ENCODE measurements at places on chromosomes 12 and 14.

DNA sequence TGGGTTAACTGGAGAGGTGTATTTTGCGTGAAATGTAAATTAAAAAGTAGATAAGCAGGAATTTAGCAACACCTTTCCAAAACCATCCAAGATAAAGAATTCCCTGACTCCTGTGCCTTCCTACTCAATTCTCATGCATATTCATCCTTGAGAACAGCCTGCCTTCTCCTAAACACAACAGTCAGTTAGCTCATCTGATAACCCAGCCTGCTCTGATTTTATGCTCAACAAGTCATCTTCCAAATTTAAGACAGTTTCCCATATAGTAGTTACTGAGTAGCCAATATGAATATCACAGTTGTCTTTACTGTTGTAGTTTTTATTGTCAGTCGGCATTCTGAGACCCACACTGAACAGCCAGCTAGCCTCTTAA is 27.1 kb downstream of the CPNE8 start:
- no peak for DNase-seq

DNA sequence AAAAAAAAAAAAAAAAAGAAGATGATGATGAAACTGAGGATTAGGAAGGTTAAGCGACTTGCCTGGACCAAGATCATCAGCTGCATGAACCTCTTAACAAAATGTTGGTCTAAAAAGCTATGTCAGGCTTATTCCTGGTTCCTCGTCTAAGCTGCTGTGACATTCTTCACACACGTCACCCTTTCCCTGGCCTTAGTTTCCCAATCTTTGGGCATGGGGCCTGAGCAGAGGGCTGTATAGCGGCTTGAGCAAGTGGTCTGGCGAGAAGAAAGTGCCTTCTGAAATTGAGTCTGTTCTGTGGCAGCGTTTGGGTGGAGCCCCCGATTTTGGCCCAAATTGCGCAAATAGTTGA is 58.7 kb upstream of the CCND2 start:
- DNase-seq, result no peak

- no peak for DNase-seq
These were observed 108.2 kb upstream of the ATF7IP start for GRCh38 chr12:14257303-14257733.

DNA sequence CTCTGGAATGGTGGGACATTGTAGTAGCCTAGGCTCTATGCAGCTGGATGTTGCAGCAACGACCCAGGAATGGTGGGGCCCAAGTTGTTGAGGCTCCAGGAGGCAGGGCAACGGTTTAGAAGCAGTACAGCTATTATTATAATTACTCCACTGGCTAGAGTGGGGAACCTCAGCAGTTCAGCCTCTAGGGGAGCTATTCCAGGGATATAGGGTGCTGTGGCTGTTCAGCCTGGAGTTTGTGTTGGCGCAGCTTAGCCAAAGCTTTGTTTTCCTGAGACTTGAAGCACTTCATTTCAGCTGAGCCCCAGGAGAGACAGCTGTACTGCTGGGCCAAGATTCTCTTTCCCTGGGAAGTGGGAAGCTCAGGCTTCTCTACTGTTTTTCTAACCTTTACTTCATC is 1023.0 kb upstream of the ATXN7L3B start:
- DNase-seq, result no peak

GRCh38 chr14:57578801-57579200 is 85.1 kb upstream of the CCDC198 start:
- no peak for DNase-seq

DNA sequence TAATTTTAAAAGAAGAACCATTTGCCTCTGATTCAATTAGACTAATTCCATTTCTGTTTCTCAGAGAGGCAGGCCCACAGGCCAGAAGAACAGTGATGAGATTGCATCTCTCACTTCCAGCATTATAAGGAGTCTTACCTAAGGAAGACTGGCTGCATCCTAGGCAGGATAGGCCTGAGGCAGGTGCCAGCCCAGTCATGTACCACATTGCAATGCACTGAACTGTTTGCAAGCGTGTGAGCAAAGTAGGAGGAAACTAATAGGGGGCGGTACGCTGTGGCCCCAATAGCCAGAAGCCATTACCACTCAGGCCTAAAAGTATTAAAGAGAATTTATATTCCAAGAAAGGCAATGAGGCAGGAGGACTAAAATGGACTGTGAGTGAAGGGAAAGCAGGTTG is 12.1 kb upstream of the CNIH1 start:
- DNase-seq, result no peak

DNA sequence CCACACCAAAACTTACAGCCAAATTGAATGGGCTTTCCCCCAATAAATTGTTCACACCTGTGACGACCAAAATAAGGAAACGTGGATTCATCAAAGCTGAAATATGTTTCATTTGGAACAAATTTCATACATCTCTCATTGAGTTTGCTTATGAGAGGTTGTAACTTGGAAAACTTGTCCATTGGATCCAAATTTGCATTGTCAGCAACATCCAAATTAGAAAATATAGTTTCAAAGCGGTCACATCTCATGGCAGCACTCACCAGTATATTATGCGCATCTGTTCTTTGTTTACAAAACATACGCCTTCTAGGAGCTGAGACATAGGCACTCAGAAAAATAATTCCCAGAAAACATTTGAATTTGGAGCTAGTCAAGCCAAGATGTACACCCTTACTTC is 1028.2 kb upstream of the USP15 start:
- no peak for DNase-seq

DNA sequence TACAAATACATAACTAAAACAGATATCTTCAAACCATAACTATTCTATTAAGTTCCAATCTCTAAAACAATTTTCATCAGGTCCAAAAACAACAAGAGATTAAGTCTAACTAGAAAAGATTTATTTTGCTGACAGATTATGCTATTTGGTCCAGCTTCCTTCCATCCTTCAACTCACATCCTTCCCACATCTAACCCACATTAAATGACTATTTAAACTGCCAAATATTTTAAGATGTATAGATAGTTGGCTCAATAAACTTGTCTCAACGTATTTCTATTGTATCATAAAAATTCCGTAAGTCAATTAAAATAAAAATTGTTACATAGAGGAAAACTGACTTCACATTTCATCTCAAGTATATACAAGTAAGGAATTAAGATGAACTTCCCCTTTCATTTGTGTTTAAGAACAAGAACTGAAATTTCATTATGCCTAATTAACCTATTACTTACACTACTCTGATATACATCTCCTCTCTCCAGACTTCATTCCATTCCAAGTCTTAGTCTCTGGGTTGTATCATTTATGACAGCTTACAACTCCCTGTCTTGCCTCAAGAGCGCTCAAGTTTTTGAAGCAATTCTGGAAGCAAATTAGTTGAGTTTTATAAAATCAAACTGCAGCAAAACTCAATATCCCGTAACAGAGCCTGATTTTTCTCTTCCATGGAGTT is 25.4 kb downstream of the PAWR start:
- DNase-seq, result no peak

DNA sequence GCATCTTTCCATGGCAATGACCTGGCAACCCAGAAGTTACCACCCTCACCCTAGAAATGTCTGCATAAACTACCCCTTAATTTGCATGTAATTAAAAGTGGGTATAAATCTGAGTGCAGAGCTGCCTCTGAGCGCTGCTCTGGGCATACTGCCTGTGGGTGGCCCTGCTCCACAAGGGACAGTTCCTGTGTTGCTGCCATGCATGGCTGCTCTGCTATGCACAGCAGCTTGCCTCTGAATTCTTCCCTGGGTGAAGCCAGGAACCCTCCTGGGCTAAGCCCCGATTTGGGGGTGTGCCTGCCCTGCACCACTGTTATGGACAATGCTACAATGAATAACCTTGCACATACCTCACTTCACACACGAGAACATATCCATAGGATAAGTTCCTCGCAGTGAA is 35.7 kb upstream of the GPR132 start:
- DNase-seq, result no peak

- DNase-seq, result no peak
These were observed 72.9 kb upstream of the BTG1 start for GRCh38 chr12:92218394-92219077.

GRCh38 chr12:93122569-93123091 is 193.5 kb upstream of the EEA1 start:
- DNase-seq, result no peak

- DNase-seq, result no peak
These were observed 174.7 kb upstream of the ALG10B start for GRCh38 chr12:38141861-38142260.

GRCh38 chr12:123972457-123973401 is at the start of the genes CCDC92 and ZNF664:
Gene CCDC92, minus strand, starts transcription at chr12:123972831. Its CDS starts 28,526 bp downstream, at chr12:123944305.
Gene ZNF664, plus strand, starts transcription at chr12:123973215. Its CDS starts 38,930 bp downstream, at chr12:124012145.
- peak; percentile 97 for DNase-seq

- no peak for DNase-seq
These were observed 29.7 kb downstream of the ZFP36L1 start for GRCh38 chr14:68762953-68763764.

DNA sequence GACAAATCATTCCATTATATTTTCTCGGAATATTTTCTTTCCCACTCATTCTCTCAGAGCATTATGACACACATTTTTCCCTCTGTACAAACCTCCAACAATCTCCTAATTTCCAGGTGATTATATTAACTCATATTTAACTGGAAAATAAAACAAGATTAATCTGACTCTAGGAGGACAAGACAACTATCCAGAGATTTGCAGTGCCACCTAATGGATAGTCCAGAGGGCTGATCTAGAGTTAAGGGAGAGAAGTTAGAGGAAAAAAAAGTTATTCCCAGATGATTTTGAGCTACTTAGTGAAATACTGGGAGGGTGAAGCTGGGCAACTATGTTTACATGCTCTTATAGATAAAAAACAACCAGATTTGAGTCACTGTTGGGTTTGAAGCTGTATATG is 161.7 kb downstream of the ALX1 start:
- DNase-seq, result no peak

GRCh38 chr14:98901511-98902205 is 370.3 kb downstream of the BCL11B start:
- no peak for DNase-seq

GRCh38 chr14:30211326-30211725 is 283.7 kb upstream of the PRKD1 start:
- no peak for DNase-seq

DNA sequence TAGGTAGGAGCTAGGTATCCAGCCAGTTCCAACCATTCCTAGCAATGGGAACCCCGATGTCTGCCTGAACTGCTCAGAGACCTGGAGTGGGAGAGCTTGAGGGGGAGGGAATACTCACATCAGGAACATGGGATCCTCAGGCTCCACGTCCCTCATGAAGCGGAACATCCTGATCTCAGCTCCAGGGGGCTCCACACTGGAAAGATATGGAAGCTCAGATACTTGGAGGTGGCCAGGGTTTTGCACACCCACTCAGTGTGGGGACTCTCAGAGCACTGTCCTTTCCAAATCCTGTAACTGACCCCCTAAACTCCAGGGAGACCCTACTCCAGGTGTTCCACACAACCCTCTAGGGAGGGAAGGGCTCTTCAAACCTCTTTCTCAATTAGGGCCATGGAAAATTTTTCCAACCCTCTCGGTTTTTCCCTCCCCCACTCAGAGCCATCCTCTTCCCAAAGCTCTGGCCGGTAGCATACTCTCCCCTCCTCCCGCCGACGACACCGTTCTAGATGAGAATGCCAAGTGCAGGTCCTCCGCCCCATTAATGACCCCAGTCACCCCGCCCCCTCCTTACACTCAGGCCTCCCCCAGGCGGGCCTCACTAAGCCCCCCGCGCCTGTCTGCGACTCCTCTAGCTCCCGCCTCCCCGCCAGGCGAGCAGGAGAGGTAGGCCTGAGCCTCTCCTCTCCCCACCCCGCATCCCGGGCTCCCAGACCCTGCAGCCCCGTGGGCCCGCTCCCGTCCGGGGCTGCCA is 597 bp downstream of the MLF2 start:
- no peak for DNase-seq

GRCh38 chr14:68127166-68127565 is 307.6 kb downstream of the RAD51B start:
- DNase-seq, result no peak

DNA sequence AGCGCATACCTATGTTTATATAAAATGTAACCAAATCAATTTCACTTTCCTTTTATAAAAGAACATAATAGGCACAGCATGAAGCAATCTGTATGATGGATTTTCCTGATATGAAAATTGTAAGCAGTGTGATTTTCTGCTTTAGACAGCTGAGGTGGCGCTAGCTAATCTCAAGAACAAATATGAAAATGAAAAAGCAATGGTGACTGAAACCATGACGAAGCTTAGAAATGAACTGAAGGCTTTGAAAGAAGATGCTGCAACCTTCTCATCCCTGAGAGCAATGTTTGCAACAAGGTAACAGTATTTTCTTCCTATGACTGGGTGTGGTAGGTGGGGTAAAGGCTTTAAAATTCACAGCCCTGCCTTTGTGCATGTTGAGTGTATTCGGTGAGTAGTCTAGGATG is 65.0 kb upstream of the FGD4 start:
- DNase-seq, result no peak

DNA sequence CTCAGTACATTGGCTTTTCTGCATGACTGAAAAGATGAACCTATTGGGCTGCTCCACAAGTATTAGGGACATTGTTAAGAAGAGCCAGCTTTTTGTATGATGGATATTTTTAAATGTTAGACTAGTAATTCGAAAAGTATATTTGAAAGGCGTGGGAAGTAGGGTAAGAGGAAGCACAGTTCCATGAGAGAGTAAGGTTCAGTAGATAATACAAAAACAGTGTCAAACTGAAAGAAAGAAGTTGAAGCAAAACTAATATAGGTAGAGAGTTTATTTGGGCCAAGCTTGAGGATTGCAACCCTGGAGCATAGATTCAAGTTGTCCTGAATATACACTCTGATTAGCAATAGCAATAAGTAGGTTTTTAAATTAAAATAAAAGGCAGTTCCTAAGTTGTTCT is 193.9 kb downstream of the RASSF9 start:
- no peak for DNase-seq

DNA sequence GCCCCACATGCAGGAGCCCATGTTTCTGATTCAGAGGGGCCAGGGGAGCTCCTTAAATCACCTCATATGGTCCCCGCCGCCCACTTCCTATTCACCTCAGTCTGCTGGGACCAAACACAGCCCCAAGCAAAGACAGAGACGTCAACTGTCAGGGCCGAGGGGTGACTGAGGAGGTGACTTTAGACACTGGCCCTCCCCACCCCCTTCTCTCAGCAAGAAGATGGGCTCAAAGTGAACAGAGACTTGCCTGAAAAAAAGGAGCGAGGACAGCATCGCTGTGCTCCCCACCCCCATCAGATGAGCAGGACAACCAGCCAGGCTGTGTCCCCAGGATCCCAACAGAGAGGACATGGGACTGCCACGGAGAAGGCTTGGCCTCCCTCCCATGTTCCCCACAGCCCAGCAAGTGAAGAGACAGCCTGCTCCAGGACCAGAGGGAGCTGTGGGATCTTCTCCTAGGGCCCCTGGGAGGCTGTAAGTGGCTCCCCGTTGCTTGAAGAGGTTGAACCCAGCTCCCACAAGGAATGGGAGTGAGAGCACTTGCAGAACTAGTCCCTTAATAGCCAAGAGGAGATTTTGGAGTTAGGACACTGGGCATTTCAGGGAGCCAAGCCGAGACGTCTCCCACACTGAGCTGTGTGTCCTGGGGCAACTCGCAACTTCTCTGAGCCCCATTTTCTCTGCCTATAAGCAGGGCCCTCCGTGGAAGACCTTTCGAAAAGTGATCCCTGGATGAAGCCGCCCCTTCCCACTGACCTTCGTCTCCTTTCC is 1.3 kb upstream of the KRT79 start:
- DNase-seq, result peak; percentile 66

DNA sequence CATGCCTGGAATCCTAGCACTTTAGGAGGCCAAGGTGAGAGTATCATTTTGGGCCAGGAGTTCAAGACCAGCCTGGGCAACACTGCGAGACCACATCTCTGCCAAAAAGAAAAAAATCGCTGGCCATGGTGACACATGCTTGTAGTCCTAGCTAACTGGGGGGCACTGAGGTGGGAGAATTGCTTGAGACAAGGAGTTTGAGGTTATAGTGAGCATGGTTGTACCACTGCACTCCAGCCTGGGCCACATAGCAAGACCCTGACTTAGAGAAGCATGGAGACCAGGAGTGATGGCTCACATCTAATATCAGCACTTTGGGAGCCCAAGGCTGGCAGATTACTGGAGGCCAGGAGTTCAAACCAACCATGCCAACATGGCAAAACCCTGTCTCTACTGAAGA is 9.2 kb downstream of the PTGES3 start:
- DNase-seq, result peak; percentile 48

Measured in activated CD8-positive, alpha-beta memory T cell treated with anti-CD3 and anti-CD28 coated beads, Interleukin-2, amount 50 U/mL, for 48 hours (primary cell).